CD8-positive, alpha-beta T cell (primary cell): ENCODE measurements at places on chromosomes 5 and 9. TPM values are rescaled to one million over a fixed set of nuclear protein-coding genes. Genes with fewer than 3 reads are reported as not detected.

The CCDC107 gene
- 9.1 TPM for total RNA-seq

The ARHGEF28 gene
- total RNA-seq = not detected

The CDH9 gene
- not detected for total RNA-seq

The PCDHGC3 gene
- total RNA-seq = not detected

The FBP1 gene
- 2.2 TPM for total RNA-seq
